ENCODE measurements at places on chromosomes 1 and 21.

- no peak for DNase-seq
Observed at GRCh38 chr1:179124873-179125272, 43.0 kb downstream of the TOR3A start.

GRCh38 chr1:24664507-24665033, 21.5 kb downstream of the SRRM1 start:
- DNase-seq = no peak

- no peak for DNase-seq
Observed at GRCh38 chr1:38297842-38298241, 251.2 kb upstream of the POU3F1 start.

- DNase-seq = no peak
Observed at GRCh38 chr1:77421504-77422233, 139.8 kb downstream of the AK5 start.

GRCh38 chr21:45948576-45949141, 32.9 kb upstream of the COL6A1 start:
- DNase-seq = no peak

GRCh38 chr21:42565886-42566523, 52.4 kb downstream of the SLC37A1 start:
- DNase-seq = no peak

DNA sequence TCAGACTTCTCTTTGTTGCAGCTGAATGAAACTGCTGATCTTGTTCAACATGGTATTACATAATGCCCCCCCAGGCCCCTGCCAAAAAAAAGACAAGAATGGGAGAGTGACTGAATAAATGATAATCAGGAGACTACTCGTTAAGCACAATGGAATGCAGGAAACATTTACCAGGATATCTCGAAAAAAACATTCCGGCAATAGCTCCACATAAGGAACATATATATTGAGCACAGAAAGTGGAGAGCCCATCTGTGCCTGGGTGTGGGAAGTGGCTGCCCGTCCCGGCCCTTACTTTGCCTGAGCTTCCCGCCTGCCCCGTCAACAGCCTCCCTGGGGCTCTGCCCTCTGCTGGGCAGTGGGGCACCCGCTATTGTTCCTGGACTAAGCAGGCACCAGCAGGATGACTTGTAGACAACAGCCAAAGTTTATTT, 13.3 kb downstream of the TRIM11 start:
- no peak for DNase-seq

DNA sequence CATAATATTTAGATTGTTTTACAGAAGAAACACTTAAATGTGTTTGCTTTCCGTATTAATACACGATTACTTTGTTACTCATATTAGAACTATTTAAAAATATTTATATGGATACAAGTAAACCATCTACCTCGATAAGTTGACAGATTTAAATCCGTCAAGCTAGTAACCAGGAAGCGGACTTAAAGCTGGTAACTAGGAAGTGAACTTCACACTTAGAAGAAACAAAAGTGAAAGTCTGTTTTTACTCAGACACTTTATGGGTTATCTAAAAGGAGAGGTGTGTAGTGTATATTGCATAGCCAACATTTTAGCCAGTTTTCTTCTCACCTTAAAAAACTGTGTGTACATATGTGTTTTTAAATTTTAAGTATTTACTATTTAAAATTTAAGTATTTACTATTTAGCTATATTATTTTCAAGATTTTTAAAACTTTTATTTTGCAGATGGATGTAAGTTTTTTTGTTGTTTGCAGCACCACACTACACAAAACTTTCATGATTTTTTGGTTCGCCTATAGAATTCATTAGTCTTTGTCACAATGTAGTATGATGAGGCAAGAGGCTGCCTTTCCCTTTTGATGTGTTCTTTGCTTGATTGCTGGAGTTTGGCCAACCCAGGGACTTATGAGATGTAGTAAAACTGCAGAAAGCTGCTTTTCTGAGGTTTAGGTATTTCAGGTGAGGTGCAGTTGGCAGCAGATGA, 2.7 kb downstream of the USP25 start:
- no peak for DNase-seq

- no peak for DNase-seq
Observed at GRCh38 chr1:162381941-162382750, 618 bp downstream of the C1orf226 start.

GRCh38 chr21:42373196-42373907, 7.0 kb upstream of the TFF1 start:
- DNase-seq = no peak

GRCh38 chr1:108703939-108704338, 8.8 kb upstream of the FNDC7 start:
- DNase-seq = no peak

GRCh38 chr1:157189096-157189495, 50.9 kb upstream of the ETV3 start:
- DNase-seq = no peak

DNA sequence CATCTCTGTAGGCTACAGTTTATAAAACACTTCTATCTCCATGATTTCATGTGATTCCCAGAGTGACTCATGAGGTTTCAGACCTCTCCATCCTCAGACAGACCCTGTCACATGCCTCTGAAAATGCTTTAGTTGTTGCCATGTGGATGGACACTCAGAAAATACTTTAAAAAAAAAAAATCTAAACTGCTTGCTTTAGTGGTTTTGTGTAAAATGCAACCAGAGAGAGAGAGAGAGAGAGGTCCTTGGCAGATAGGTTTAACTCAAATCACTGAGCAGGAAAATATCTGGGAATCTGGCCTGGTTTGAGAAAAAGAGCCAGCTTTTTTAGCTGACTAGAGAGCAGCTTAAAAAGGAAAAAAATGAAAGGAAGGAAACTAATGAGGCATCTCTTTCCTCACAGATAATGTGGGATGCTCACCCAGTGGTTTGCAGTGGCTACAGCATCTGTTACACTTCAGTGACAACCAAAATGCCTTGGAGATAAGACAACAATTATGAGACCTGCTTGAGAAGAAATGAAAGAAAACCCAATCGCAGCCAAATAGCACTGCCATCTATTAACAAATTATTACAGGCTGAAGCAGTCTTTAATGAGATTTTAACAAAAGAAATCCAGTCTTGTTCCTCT, 54.6 kb upstream of the SYT14 start:
- DNase-seq = no peak

GRCh38 chr21:46153247-46154154, 1.9 kb downstream of the FTCD start:
- peak; percentile 35 for DNase-seq

GRCh38 chr21:38416791-38417190, 81.5 kb downstream of the ERG start:
- no peak for DNase-seq

GRCh38 chr1:118767971-118768370, 220.2 kb downstream of the TBX15 start:
- DNase-seq = no peak

DNA sequence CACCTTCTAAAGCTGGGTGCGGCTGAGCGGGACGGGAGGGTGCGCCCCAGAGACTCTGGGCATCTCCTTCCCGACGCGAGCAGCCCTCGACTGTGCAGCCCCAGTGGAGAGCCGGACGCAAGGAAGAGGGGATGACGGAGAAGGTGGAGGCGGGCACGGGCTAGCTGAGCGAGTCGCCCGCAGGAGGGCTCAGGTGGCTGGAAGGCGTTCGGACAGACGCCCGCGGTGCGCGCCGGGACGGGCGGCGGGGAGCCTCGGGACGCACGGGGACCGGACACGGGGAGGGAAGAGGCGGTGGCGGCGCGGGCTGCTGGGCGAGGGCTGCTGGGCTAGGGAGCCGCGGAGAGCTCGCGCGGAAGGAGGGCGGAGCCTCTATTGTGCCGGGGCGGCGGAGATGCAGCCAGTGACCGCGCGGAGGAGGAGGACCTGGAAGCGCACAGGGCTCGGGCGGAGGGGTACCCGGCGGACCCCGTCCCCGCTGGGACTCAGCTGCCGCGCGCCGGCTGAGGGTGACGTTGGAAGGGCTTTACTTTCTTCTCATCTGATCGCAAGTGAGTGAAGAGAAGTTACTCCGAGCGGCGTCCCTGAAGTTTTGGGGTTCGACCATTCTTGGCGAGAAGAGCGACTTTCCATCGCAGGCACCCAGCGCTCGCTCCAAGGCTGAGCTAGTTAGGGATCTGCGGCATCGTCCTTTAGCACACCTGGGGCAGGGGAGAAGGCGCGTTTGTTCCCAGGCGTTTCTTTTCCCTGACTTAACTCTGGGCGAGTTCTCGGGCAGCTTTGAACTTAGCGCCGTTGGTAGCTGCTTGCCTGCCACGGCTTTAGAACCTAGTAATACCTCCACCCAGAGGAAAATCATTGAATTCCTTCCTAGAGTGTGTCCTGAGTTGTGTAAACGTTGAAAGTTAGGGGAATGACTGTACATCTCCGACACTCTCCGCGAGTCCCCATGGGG, at the start of gene OLFML2B:
Gene OLFML2B, minus strand, starts transcription at position 323 of the 955 bp plus-strand sequence. CDS start 439 bp downstream, outside the sequence.
- DNase-seq = no peak

- DNase-seq = no peak
Observed at GRCh38 chr21:23936991-23937390, 1670.3 kb downstream of the MRPL39 start.

GRCh38 chr1:108000184-108000583, 35.2 kb upstream of the VAV3 start:
- no peak for DNase-seq

GRCh38 chr1:4468386-4468785, 186.0 kb upstream of the AJAP1 start:
- no peak for DNase-seq

GRCh38 chr1:41882486-41882885, 36.2 kb downstream of the HIVEP3 start:
- no peak for DNase-seq

DNA sequence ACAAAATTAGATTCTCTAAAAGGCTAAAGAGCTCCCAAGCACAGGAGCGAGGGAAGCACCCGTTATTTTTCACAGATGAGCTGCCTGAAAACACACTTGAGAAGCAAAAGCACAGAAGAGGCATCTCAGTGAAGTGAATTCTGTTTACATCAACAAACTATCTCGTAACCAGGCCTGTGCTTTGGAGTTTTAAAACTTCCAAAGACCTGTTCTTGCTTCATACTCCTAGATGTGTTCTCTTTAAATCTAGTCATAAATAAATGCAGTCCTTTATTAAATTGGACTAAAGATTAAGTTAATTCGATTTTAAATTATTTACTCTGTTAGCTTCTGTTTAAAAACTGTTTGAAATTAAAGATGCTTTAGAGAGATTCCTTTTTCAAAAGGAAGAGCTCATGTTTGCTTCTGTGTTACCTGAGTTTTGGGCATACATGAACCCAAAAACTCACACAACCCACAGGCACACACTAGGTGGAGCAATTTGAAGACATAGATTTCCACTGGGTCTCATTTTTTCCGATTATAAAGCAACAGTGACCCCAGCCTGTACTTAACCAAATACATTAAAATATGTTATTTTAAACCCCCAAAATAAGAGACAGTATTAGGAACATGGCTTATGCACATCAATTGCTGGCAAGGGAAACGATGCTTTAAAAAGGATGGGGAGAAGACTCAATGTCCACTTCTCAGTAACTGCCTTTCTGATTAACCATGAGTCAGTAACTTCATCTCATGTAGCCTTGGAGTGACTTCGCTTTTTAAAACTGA, 648.2 kb downstream of the SMYD3 start:
- DNase-seq = no peak

DNA sequence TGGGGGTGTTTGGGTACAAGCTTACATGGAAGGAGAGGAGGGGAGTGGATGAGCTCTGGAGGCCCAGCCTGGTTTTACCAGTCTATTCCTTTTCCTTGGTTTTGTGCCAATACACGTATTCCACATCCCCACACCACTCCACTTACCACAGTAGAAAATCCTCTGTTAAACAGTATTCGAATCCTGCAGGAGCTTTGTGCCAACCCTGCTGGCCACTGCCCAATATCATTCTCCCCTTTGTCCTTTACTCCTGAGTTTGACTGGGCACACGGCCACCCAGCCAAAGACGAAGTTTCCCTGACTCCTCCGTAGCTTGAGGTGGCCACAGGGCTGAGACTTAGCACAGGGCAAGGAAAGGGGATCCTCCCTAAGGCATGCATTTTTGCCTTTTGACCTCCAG, 61.6 kb downstream of the TMCO4 start:
- DNase-seq = no peak

DNA sequence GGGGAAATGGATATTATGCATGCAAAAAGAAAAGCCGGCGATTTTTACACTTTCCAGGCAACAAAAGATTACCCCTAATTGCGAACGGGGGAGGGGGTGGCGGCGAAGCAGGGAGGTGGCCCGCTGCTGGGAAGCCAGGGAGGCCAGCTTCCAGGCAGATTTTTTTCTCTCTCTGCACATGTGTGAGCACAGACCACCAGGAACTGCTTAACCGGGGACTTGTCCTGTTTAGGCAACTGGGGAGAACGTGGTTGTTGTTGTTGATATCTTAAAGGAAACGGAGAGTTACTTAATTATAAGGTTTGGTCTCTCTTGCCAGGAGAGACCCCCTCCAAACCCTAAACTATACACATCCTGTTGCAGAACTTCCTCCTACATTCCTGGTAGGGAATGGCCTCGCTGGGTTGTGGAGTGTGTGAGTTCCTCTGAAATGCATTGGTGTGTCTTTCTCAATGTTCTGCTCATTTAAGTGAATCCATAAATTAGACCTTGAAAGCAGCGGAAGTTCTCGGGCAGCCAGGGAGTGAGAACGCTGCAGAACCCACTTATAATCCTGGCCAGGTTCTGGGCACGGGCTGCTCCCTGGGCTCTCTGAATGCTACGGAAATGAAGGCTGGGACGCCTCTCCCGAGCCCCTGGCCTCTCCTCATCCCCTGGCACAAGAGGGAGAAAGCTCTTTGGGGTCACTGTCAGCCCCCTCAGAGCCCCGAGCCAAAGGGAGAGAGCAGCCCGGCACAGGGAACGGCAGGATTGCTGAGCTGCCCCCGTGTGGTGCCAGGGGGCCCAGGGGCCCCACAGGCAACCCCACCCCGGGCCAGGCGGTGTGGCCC, 250.0 kb downstream of the FOXD2 start:
- no peak for DNase-seq

GRCh38 chr21:38171723-38172344, 85.0 kb upstream of the KCNJ15 start:
- no peak for DNase-seq

GRCh38 chr1:59568158-59568935, 246.4 kb upstream of the HOOK1 start:
- DNase-seq = no peak

DNA sequence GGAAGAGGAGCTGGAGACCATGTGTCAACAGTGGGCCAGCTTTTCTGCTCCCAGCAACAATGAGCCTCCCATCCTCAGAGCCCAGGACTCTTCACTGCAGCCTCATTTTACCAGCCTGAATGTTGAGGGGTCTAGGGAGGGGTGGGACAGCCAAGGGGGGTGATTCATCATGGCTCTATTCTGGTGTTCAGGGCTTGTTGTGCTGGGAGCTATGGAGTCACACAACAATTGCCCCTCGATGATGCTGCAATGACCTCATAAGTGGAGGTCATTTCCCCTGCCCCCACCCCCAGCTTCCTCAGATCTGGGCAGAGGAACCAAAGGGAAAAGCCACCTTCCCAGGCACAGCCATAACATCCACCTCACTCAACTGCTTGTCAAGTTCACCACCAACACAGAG, at the start of gene LELP1:
Gene LELP1, plus strand, starts transcription at position 301 of the 400 bp plus-strand sequence. CDS start 1,278 bp downstream, outside the sequence.
- DNase-seq = no peak

DNA sequence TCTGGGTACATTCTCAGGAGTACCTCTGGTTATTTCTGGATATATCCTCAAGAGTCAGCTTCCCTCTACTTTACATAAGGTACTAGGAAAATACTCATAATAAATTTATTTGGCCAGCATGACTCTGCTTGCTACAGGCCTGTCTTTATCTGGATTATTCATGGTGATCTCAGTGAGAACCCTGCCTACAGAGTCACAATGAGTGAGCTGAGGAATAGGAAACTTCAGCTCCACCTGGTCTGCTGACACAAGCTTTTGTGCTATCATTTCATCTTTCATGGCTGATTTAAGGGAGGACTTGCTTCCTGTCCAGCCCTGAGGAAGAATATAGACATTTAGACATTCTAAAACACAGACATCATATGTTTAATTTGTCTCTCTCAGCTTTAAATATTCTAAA, 19.5 kb upstream of the SUCO start:
- DNase-seq = no peak

- DNase-seq = no peak
Observed at GRCh38 chr1:11059155-11059967, 457 bp downstream of the SRM start.

All from omental fat pad (tissue), 4 donors.